HCT116 (cell line): ENCODE measurements at places on chromosomes 3 and 15. TPM values are rescaled to one million over a fixed set of nuclear protein-coding genes. Genes with fewer than 3 reads are reported as not detected.

DNA sequence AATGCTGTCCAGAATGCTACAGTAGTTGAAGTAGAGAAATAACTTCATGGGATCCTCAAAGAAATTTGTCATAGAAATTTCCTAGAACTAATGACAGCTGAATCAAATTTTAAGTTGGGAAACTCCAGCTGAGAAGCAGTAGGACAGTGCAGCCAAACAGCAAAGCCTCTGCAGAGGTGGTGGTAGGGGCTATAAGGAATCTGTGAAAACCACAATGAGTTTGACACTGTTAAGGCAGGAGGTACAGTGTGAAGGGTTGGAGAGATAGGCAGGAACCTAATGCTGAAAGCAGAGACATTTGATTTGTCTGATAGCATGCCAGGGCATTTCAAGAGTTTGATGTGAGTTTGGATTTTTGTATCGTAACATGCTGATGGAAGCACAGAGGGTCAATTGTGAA is 22.0 kb downstream of the ASTE1 start:
- no peak overlapping the region for H3K4me3 ChIP-seq
- no peaks in the 10 kb centered on the region for H3K27me3 ChIP-seq
- no peak overlapping the region for H3K27ac ChIP-seq
- H3K36me3 ChIP-seq: 0 out of 2 replicates have a peak, but pooled peaks cover under 1% of the 10 kb centered on the region
- no peaks in the 10 kb centered on the region for H3K4me1 ChIP-seq

- no peak overlapping the region for H3K4me3 ChIP-seq
- DNase-seq: no peak
- no peaks in the 10 kb centered on the region for H3K27me3 ChIP-seq
- no peaks in the 10 kb centered on the region for H3K4me1 ChIP-seq
These were observed 358.4 kb upstream of the NR2F2 start for GRCh38 chr15:95972041-95972553.

DNA sequence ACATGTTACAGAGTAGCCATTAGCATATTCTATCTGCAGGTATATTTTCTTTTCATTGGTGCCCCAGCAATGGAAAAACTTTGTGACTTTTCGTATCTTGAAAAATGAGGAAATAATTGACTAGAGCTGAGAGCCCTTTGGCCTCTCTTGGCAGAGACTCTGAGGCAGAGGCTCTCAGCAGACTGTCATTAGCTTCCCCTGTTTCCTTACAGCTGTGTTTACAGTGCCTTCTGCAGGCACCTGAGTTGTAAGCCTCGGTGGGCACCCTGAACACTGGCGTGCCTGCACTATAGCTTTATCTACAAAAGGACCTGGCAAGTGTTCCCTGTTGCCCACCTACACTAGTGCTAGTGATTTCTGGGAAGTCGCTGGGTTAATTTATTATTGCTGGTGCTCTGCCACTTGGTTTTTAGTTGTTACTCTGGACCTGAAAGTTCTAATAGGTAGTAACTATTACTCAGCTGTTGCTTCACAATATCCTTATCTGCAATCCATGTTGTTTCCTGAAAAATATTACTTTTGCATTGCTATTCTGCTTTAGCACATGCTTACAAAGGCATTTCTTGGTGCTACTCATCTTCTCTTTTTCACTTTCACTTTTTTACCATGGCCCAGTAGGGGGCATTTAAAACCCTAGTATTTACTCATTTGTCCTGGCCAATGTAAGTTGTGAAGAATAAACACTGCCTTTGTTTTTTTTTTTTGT is 7.8 kb upstream of the GPR171 start:
- H3K27ac ChIP-seq: no peak overlapping the region
- DNase-seq: no peak
- no peaks in the 10 kb centered on the region for H3K36me3 ChIP-seq

DNA sequence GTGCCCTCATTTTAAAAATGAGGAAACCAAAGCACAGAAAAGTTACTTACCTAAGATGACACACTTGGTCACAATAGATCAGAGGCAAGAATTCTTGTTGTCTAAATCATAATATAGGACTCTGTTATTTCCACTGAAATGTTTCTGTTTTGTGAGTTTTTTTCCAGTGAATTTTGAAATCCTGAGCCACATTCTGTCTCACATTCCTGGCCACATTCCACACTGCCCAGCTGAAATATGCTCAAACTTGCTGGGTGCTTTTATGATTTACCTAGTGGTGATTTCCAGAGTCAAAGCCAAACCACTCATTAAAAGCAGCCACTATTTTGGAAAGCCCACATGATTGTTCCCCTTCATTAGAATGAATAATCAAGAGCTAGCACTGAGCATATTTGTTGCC is 82.3 kb upstream of the NPHP3 start:
- no peaks in the 10 kb centered on the region for H3K36me3 ChIP-seq
- H3K4me3 ChIP-seq: no peak overlapping the region
- H3K27me3 ChIP-seq: 0 out of 2 replicates have a peak, but pooled peaks cover 6% of the 10 kb centered on the region
- H3K4me1 ChIP-seq: no peaks in the 10 kb centered on the region
- no peak for DNase-seq

GRCh38 chr3:106097817-106098435 is 229.1 kb upstream of the CBLB start:
- DNase-seq: no peak
- no peaks in the 10 kb centered on the region for H3K4me1 ChIP-seq
- H3K36me3 ChIP-seq: no peaks in the 10 kb centered on the region
- H3K27me3 ChIP-seq: no peaks in the 10 kb centered on the region

GRCh38 chr3:128068156-128068620 is 16.0 kb downstream of the SEC61A1 start:
- no peak overlapping the region for H3K4me3 ChIP-seq
- no peaks in the 10 kb centered on the region for H3K27me3 ChIP-seq
- H3K27ac ChIP-seq: no peak overlapping the region
- H3K36me3 ChIP-seq: peaks cover 69% of the 10 kb centered on the region
- DNase-seq: peak; percentile 35

DNA sequence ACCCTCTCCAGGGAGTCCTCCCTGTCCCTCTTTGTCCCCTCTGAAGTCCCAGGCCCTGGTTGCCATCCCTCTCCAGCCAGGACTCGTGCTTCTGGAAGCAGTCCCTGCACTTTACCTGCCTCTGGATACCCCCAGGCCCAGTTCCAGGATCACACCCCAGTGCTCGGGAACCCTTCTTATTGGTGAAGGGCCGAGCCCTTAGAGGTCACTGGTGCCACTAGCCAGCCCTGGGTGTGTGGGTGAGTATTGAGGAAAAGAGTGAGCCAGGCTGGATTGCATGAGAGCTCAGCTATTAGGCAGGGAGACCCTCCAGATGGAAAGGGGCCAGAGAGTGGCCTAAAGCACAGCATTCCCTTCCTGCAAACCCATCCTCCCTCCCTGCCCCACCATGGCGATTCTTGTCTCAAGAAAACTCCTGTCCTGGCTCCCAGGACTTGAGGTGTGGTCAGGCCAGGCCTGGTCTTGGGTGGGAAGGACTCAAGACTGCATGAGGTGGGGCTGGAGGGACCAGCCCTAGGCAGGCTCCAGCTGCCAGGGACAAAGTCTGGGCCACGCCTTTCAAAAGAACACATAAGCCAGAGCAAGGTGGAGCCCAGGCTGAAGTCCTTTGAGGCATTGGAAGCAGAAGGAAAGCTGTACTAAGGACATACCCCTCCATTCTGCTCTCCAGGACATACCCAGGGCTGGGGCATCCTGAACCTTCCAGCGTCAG is 4.8 kb upstream of the PHGR1 start:
- no peaks in the 10 kb centered on the region for H3K36me3 ChIP-seq
- no peak overlapping the region for H3K4me3 ChIP-seq
- no peak for DNase-seq
- no peaks in the 10 kb centered on the region for H3K27me3 ChIP-seq
- no peak overlapping the region for H3K27ac ChIP-seq

- no peak overlapping the region for H3K27ac ChIP-seq
- peaks cover 4% of the 10 kb centered on the region; the same call in 1 of the 2 replicates for H3K4me1 ChIP-seq
- no peaks in the 10 kb centered on the region for H3K36me3 ChIP-seq
- no peak for DNase-seq
- H3K4me3 ChIP-seq: no peak overlapping the region
These were observed 22.7 kb downstream of the SSUH2 start for GRCh38 chr3:8621872-8622271.

DNA sequence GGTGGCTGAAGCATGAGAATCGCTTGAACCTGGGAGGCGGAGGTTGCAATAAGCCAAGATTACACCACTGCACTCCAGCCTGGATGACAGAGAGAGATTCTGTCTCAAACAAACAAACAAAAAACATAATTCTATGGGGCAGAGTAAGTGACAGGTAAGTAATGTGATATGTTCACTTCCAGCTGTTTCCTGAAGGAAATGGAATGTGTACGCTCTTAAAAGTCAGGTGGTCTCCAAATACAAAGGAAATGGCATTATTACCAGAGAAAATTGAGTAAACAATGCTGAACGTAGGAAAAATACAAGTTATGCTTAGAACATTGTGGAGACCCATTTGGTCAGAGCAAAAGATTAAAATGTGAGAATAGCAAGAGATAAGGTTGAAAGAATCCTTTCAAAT is 278.5 kb downstream of the SCAPER start:
- H3K4me1 ChIP-seq: no peaks in the 10 kb centered on the region
- no peak for DNase-seq
- no peaks in the 10 kb centered on the region for H3K36me3 ChIP-seq
- H3K4me3 ChIP-seq: no peak overlapping the region

DNA sequence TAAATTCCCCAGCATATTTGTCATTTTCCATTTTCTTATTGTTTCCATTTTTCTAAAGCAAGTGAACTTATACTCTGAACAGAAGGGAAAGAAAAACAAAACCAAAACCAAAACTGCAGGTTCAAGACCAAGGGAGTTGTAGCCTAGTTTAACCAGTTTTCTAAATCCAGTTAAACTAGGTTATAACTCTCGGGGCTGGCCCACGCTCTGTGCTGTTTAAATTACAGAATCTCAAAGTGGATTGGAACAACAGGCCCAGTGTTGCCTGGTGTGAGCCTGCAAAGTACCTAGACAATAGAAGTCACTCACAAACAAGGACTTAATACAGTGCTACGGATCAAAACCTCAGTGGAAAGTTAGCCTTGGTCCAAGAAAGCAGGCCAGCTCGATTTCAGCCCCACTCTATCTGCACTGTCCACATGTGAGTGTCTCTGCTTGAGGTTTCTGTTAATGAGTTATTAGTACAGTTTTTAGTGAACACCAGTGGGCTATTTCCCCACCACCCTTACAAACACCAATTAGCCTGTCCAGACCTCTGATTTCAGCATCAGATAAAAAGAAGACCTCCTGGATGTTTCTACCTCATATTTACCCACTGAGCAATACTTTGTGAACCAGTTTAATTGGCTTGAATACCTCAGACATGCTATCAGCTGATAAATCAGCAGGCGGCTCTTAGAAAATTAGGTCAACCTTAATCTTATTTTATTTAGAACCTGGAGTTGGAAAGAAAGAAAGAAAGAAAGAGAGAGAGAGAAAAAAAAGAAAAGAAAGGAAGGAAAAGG is 93.8 kb upstream of the PDZRN3 start:
- no peaks in the 10 kb centered on the region for H3K27me3 ChIP-seq
- H3K36me3 ChIP-seq: no peaks in the 10 kb centered on the region
- no peak for DNase-seq
- H3K4me1 ChIP-seq: no peaks in the 10 kb centered on the region
- H3K4me3 ChIP-seq: no peak overlapping the region

GRCh38 chr3:61541694-61542093 is 19.7 kb upstream of the PTPRG start:
- no peak for DNase-seq
- no peaks in the 10 kb centered on the region for H3K36me3 ChIP-seq
- H3K4me1 ChIP-seq: no peaks in the 10 kb centered on the region
- H3K4me3 ChIP-seq: no peak overlapping the region

DNA sequence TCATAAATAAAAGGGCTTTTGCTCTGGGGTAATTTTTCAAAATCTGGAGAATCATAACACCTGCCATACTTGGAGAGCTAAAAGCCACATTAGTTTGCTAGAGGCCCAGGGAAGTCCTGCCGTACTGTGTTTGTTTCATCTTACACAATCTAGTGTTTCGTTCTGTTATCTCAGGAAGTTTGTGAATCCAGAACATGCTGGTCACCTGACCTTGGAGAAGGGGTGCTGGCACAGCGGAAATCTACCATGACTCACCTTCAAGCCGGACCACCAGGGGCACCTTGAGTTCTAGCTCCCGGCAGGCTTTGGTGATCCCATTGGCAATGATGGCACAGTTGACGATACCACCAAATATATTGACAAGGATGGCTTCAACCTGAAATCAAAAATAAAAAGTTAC is 253.9 kb downstream of the SUCLG2 start:
- no peaks in the 10 kb centered on the region for H3K4me1 ChIP-seq
- no peak for DNase-seq
- H3K36me3 ChIP-seq: no peaks in the 10 kb centered on the region
- H3K27ac ChIP-seq: no peak overlapping the region
- no peaks in the 10 kb centered on the region for H3K27me3 ChIP-seq

- H3K36me3 ChIP-seq: no peaks in the 10 kb centered on the region
- H3K27ac ChIP-seq: no peak overlapping the region
- no peak for DNase-seq
- H3K4me3 ChIP-seq: no peak overlapping the region
- no peaks in the 10 kb centered on the region for H3K27me3 ChIP-seq
These were observed 3.1 kb upstream of the MAGI1 start for GRCh38 chr3:66041828-66042227.

- no peaks in the 10 kb centered on the region for H3K36me3 ChIP-seq
- DNase-seq: no peak
- H3K4me3 ChIP-seq: no peak overlapping the region
These were observed 16.7 kb upstream of the EHD4 start for GRCh38 chr15:41988896-41989572.

- H3K27ac ChIP-seq: no peak overlapping the region
- no peaks in the 10 kb centered on the region for H3K4me1 ChIP-seq
- H3K27me3 ChIP-seq: peaks cover 41% of the 10 kb centered on the region
These were observed 25.2 kb upstream of the CCDC39 start for GRCh38 chr3:180704532-180704931.

DNA sequence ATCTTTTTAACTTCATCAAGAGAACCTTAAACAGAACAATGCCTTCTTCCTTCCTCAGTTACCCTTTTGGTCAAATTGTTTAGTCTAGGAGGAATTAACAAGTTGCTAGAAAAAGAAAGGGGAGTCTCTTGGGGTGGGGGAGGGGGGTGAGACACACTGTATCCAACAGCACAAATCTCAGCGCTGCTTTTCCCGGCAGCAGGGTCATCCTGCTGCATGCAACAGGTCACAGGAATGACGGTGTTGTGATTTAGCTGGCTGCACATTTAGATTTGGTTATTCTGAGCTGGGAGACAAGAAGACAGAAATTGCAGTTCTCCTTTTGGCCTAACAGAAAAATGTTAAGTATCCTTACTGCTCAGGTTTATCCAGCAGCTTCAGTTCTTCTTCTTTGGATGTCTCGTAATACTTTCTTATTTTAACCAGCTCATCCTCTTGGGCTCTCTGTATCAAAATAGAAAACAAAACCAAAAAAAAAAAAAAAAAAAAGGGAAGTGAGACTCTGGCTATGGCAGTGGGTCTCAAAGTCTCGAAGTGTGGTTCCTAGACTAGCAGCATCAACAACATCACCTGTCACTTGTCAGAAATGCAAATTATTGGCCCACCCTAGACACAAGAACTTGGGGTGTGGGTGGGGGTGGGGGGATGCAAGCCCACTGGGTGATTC is 190.5 kb downstream of the GREM1 start:
- H3K27ac ChIP-seq: no peak overlapping the region
- no peaks in the 10 kb centered on the region for H3K27me3 ChIP-seq
- H3K4me3 ChIP-seq: no peak overlapping the region
- no peak for DNase-seq
- no peaks in the 10 kb centered on the region for H3K4me1 ChIP-seq

ZMYND10 gene
- total RNA-seq: 3.3 TPM

SH2D7 gene
- total RNA-seq: not detected
